ENCODE measurements at places on chromosomes 5 and 9. TPM values are rescaled to one million over a fixed set of nuclear protein-coding genes. Genes with fewer than 3 reads are reported as not detected.

DNA sequence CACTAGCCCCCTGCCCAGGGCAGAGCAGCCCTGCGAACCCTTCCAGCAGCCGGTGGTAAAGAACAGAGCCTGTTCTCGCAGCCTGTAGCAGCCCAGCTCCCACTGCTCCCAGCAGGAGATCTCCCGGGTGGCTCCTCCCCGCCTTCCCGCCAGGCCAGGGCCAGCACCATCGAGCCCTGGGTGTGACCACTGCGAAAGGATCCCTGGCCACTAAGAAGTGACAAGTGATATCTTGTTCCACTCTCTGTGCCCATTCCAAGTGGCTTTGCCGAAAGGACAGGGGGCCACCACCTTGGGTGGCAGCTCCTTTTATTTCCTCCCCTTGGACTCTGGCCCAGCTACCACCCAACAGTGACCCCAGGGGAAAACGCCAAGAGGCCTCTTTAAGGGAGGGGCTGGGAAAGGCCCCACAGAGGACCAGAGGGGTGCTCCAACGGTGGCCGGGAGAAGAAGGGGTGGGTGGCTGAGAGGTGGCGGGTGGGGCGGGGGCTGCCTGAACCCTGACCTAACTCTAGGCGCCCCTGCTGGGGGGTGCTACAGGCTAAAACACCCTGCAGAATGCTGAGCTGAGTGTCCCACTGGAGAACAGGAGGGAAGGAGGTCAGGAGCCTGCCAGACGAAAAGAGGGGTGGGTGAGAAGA lies 1.6 kb downstream of the NACC2 start:
- no peaks in the 10 kb centered on the region for H3K36me3 ChIP-seq
- H3K27me3 ChIP-seq, result peaks cover 16% of the 10 kb centered on the region
- no peaks in the 10 kb centered on the region for H3K4me1 ChIP-seq
- DNase-seq, result no peak
- H3K27ac ChIP-seq, result peak overlapping the region; percentile 67
- no peak overlapping the region for H3K4me3 ChIP-seq

SNCAIP gene
- total RNA-seq, result not detected

PFN3 gene
- total RNA-seq, result not detected

IGFBPL1 gene
- not detected for total RNA-seq

RALGPS1 gene
- total RNA-seq, result 9.4 TPM

DNA sequence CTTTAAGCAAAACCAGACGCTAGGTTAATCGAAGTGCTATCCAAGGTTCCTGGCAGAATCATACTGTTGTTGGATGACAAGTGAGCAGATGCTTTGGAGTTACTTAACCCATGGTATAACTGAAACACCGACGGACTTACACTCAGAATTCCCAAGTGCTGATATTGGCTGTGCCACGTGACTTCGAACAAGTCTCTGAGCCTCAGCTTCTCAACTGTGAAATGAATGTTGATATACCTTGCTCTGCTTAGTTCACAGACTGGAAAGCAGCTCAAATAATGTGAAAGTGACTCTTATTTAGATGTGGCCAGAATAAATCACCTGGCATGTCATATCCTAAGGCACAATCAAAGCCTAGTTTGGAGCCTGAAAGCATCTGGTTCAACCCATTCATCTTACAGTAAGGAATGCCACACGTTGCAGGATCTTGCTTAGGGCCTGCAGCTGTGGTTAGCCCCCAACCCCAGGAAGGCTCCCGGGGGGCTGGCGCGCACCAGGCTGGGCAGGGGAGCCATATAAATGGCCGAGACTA lies 759 bp downstream of the GEMIN5 start:
- no peak for DNase-seq
- no peaks in the 10 kb centered on the region for H3K27me3 ChIP-seq
- H3K4me1 ChIP-seq, result peaks cover 24% of the 10 kb centered on the region
- H3K36me3 ChIP-seq, result peaks cover 3% of the 10 kb centered on the region

ZNF354C gene
- 8.1 TPM for total RNA-seq

DNA sequence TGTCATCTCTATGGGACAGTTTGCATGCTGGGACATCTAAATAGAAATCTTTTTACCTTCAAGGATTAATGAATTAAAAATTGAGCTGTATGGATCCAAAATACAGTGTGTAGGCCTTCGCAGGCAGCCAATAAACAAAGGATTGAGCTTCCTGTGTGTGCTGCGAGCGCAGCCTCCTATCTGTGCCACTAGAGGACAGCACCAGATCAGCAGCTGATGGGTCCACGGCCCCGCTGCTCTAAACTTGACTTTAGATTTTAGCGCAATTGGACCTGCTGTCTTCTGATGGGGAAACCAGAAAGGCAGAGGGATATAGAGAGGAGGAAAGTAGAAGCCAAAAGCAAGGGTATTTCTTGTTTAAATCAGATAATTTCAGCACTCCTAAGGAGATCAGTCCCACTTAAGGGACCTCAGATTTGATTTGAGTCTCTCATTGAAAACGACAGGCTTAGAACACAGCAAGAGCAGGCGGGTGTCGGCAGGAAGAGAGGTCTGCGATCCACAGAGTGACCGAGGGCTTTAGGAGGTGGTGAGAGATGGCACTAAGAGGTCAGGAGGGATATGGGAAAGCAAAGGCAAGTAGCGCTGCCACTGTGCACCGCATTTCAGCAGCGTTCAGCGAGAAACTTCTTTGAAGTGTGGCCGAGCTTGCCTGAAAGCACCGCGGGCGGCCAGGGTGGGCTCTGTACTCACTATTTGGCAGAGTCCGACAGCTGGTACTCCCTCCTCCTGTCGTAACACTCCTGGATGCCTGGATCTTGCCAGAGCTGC lies 214.3 kb downstream of the GNA14 start:
- H3K4me3 ChIP-seq, result no peak overlapping the region
- DNase-seq, result peak; percentile 32
- no peak overlapping the region for H3K27ac ChIP-seq
- H3K4me1 ChIP-seq, result no peaks in the 10 kb centered on the region

DNA sequence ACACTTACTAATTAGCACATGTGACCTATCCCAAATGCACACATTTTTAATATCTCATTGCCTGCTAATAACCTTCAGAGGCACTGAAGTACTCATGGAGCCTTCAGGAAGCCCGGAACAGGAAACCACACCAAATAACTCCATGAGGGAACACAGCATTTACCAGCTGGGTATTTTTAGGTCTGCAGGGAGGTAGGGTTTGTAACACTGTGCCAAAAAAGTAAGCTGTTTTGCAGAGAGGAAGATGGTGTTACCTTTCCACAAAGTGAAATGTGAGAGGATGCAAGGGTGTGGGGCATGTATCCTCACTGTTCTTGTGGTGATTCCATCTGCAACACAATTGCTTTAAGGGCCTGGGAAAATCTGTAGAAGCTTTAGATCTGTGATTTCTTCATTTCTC lies 64.4 kb downstream of the NUDT12 start:
- no peaks in the 10 kb centered on the region for H3K36me3 ChIP-seq
- H3K4me1 ChIP-seq, result no peaks in the 10 kb centered on the region
- H3K27me3 ChIP-seq, result no peaks in the 10 kb centered on the region
- H3K4me3 ChIP-seq, result no peak overlapping the region
- DNase-seq, result no peak
- no peak overlapping the region for H3K27ac ChIP-seq

- no peaks in the 10 kb centered on the region for H3K4me1 ChIP-seq
- H3K27ac ChIP-seq, result no peak overlapping the region
- no peak overlapping the region for H3K4me3 ChIP-seq
- H3K27me3 ChIP-seq, result no peaks in the 10 kb centered on the region
- no peak for DNase-seq
- no peaks in the 10 kb centered on the region for H3K36me3 ChIP-seq
Measured at GRCh38 chr5:108149369-108149768, 232.5 kb downstream of the FBXL17 start.

ANKDD1B gene
- 0.85 TPM for total RNA-seq

DNA sequence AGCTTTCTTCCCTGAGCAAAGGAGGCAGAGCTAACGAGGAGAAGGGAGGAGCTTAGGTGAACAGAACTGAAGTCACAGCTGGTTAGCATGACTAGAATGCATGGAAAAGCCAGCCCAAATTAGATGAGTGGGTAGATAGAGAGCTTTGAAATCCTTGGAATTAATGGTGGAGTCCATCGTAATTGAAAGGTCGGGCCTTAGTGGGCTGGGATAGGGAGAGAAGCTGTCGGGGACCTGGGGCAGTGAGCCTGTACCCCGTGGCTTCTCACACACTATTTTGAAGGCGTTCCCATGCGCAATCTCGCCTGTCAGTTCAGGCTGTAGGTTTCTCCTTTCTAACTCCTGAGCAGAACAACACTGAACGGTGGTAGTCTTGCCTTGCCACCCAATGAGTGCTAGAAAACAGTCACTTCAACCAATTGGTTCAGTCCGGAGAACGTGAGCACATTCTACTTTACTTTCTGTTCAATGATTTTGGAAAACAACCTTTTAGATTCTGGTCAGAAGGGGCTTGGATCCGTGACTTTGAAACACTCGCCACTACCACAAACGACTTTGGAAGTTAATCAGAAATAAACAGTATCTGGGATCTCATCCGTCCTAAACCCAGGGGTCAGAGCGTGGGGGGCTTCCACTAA lies 655 bp upstream of the RAI14 start:
- no peaks in the 10 kb centered on the region for H3K36me3 ChIP-seq
- H3K4me3 ChIP-seq, result peak overlapping the region; percentile 82
- H3K27ac ChIP-seq, result no peak overlapping the region
- no peaks in the 10 kb centered on the region for H3K27me3 ChIP-seq

DNA sequence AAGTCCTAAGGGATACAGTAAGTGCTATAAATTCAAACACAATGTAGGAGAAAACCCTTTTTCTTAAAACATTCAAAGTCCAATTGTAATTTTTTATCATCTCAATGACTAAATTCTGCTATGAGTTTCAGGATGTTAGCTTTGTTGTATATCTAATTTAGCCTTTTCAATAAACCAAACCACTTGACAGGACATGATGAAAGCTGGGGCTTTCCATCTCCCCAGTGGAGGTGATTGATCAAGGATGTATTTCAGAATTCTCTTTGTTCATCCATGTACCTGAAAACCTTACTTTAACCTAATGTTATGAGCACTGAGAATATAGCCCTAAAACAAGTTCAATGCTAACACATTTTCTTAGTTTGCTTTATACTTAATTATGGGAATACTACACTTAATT lies 639.0 kb upstream of the ITGA1 start:
- H3K4me1 ChIP-seq, result no peaks in the 10 kb centered on the region
- no peaks in the 10 kb centered on the region for H3K36me3 ChIP-seq
- no peak for DNase-seq
- no peak overlapping the region for H3K27ac ChIP-seq

TMEM174 gene
- total RNA-seq, result not detected

DNA sequence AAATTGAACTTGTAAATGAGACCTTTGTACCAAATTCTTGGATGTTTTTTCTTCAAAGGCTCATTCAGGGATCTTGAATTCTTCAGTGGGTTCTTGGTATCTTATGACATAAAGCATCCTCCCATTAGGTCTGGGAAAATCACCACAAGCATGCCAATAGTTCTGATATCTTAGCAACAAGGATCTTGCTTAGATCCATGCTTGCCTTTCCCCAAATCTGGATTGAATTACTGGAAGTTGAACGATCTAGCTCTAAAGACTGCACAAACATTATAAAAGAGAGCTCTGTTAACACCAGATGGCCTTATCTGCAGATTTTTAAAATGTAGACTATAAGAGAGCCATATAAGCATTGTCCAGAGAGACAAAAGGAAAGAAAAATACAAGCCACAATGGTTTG lies 266.3 kb downstream of the RAB3C start:
- no peaks in the 10 kb centered on the region for H3K4me1 ChIP-seq
- no peaks in the 10 kb centered on the region for H3K36me3 ChIP-seq
- peaks cover 3% of the 10 kb centered on the region for H3K27me3 ChIP-seq
- DNase-seq, result no peak
- H3K4me3 ChIP-seq, result no peak overlapping the region

IFNA17 gene
- total RNA-seq, result not detected

DNA sequence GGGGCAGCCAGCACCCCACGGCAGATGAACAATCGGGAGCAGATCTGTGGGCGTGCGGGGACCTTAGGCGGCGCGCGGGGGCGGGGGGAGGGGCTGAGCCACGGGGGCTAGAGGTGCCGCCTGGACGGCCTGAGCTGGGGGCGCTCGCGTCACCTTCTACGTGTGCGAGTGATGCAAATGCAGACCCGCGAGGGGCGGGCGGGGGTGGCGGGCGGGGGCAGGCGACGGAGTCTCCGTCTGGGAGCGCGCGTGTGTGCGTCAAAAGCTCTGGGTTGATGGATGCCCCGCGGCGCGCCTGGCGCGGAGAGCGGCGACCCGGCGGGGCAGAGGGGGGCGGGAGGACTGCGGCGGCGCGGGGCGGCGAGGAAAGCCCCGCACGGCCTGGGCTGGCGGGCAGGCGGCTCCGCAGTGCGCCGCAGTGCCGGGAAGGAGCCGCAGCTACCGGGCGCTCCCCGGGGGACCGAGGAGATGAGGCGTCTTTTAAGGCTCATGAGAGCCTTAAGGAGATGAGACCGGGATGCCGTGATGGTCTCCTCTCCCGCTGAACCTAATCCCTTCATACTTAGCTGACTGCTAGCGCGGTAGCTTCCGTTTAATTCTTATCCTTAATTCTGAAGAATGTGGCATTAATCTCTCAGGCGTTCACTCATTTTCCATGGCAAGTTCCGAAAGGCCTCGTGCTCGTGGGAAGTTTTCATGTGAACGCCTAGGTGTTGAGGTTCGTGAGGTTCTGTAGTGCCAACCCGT lies 1.5 kb downstream of the SV2C start:
- H3K4me3 ChIP-seq, result no peak overlapping the region
- no peaks in the 10 kb centered on the region for H3K36me3 ChIP-seq
- peak; percentile 16 for DNase-seq
- no peak overlapping the region for H3K27ac ChIP-seq

GRCh38 chr5:166994226-166994625 lies 1297.2 kb upstream of the WWC1 start:
- no peaks in the 10 kb centered on the region for H3K4me1 ChIP-seq
- H3K36me3 ChIP-seq, result no peaks in the 10 kb centered on the region
- DNase-seq, result no peak
- H3K27ac ChIP-seq, result no peak overlapping the region
- H3K27me3 ChIP-seq, result no peaks in the 10 kb centered on the region

GRCh38 chr5:61526207-61526519 lies 194.1 kb downstream of the ZSWIM6 start:
- H3K27ac ChIP-seq, result no peak overlapping the region
- H3K4me1 ChIP-seq, result no peaks in the 10 kb centered on the region
- H3K4me3 ChIP-seq, result no peak overlapping the region
- no peak for DNase-seq
- peaks cover 13% of the 10 kb centered on the region for H3K36me3 ChIP-seq
- no peaks in the 10 kb centered on the region for H3K27me3 ChIP-seq

GNAQ gene
- 48.4 TPM for total RNA-seq

DNA sequence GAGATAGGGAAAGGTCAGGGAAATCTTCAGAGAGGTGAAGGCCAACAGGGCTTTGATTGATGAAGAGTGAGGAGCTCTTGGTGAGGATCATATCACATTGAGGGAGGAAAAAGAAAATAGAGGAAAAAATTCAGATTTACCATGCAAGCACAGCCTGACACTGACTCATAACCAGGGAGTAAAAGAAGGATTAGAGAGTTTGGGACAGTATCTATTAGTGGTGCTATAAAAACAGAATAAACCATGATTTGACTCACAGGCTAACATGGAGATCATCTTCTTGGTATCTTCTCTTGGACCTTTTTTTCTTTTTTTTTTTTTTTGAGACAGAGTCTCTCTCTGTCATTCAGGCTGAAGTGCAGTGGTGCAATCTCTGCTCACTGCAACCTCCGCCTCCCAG lies 44.4 kb downstream of the MUSK start:
- no peak for DNase-seq
- no peaks in the 10 kb centered on the region for H3K36me3 ChIP-seq
- no peak overlapping the region for H3K27ac ChIP-seq
- no peaks in the 10 kb centered on the region for H3K4me1 ChIP-seq
- no peak overlapping the region for H3K4me3 ChIP-seq

Data from T-cell (primary cell).